Kasumi-1 (cell line): ENCODE measurements at places on chromosomes 3 and 15.

GRCh38 chr15:30870681-30871080 lies 33.0 kb upstream of the FAN1 start:
- DNase-seq: no peak

GRCh38 chr3:169964176-169964575 lies 2.4 kb upstream of the SEC62 start:
- DNase-seq: no peak

DNA sequence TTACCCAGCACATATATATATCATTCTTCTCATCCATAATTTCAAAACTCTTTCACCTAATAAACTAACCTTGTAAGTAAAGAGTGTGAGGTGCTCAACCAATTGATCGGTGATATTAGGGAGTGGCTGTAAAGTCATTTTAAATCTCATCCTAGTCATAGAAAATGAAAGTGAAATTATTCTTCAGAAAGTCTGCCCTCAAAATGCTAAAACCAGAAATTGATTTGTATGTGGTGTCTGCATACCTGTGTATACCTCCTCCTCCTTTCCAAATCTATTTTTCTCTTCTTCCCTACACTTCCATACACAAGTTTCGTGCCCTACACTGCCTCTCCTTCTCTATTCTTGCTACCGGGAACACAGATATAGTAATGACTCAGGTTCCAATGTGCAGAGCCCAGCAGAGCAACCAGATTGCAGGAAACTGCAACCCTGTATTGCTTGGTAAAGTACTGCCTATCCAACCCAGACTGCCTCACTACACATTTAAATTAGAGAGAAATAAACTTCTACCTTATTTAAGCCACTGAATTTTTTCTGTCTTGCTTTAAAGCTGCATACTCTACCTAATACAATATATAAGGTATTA lies 7.4 kb upstream of the TBC1D5 start:
- no peak for DNase-seq

DNA sequence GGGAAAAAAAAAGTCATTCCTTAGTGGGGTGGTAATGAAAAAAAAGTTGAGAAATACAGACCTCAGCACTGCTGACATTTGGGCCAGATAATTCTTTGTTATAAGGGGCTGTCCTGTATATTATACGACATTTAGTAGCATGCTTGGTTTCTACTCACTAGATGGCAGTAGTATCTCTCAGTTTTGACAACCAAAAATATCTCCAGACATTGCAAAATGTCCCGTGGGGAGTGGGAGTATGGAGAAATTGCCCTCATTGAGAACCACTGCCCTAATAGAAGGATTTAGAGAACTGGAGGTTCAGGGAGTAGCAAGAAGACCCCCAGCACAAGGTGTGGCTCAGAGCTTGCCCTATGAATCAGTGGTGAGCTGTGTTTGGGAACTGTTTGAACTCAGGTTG lies 28.6 kb upstream of the TEX264 start:
- peak; percentile 70 for DNase-seq

- no peak for DNase-seq
Measured at GRCh38 chr3:138135833-138136194, 3.6 kb upstream of the A4GNT start.

GRCh38 chr3:146093896-146094295 lies 67.1 kb downstream of the PLOD2 start:
- no peak for DNase-seq

- no peak for DNase-seq
Measured at GRCh38 chr3:128546646-128547045, 53.6 kb upstream of the GATA2 start.

- no peak for DNase-seq
Measured at GRCh38 chr3:54123003-54123775, 837 bp downstream of the CACNA2D3 start.

- DNase-seq: no peak
Measured at GRCh38 chr15:33135355-33135781, 59.1 kb downstream of the FMN1 start.

DNA sequence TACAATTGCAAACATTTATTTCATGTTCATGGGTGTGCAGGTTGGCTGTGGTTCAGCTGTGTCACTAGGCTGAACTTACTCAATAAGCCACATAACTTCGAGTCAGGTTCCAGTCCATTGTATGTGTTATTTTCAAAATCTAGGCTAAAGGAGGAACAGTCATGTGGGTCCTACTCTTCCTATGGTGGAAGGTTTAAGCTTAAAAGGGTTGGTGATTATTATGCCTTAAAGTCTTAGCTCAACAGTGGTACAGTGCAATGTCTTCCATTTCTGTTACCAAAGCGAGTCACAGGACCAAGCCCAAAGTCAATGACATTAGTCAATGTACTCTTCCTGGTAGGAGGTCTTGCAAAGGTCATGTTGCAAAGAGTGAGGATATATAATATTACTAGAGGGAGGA lies 78.2 kb downstream of the ATG7 start:
- DNase-seq: no peak

GRCh38 chr15:68488966-68489365 lies 57.0 kb upstream of the ITGA11 start:
- no peak for DNase-seq

DNA sequence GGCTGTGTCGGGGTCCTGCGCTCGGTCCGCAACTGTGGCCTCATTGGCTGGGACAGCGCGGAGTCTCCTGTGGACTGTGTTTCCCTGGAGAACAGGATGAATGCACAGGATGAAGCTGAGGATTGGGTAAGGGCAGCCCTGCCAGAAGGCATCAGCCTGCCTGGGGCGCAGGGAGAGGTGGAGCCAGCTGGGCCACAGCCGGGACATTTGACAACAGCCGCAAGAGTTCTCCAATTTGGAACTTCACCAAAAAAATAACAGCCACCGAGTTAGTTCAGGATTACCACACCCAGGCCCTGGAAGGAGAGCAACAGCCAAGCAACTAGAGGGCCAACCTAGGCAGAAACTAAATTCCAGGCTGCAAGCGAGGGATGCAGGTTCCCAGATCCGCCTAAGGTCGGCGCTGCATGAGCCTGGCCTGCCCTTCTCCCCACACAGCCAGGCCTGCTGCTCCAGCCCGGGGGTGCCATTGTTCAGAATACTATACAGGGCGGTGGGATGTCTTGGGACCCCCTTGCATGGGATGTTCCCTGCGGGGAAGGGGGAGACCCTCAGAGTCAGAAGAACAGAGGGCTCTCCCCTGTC lies 229.3 kb downstream of the OCA2 start:
- no peak for DNase-seq

GRCh38 chr3:194158942-194159439 lies 23.0 kb downstream of the HES1 start:
- no peak for DNase-seq

GRCh38 chr3:72429589-72430353 lies 418.5 kb downstream of the SHQ1 start:
- DNase-seq: no peak

- DNase-seq: no peak
Measured at GRCh38 chr3:136237961-136238649, 12.0 kb upstream of the PCCB start.

DNA sequence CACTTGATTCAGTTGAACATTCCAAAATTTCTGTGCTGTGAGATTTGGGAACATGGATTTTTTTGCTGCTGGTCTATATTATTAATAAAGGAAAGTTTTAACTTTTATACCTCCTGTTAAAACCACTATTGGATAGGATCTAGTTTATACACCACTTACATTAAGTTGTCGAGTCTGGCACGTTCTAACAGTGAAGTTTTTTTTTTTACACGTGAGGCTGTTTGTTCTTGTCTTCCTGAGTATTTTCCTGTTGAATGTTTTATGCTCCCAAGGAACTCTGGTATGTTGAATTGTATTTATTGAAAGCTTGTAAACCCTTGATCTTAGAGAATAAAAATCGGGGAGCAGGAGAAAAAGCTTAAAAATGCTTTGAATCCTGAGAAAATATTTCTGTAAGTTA lies 338.8 kb downstream of the RBMS3 start:
- DNase-seq: no peak

- no peak for DNase-seq
Measured at GRCh38 chr3:9441501-9442221, 44.2 kb downstream of the SETD5 start.

- no peak for DNase-seq
Measured at GRCh38 chr3:193996221-193996620, 139.7 kb upstream of the HES1 start.

GRCh38 chr15:60544581-60545264 lies 65.8 kb upstream of the ICE2 start:
- DNase-seq: no peak

DNA sequence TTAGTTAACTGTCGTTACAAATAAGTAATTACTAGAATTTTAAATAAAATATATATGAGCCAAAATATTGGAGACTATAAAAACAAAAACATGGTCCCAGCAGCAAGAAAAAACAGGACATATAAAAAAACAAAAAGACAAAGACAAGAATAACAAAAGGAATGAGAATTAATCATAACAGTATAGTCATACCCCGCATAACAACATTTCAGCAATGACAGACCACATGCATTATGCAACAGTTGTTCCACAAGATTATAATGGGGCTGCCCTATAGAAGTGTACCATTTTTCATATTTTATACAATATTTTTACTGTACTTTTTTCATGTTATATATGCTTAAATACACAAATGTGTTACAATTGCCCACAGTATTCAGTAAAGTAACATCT lies 5.6 kb downstream of the HLTF start:
- peak; percentile 30 for DNase-seq

DNA sequence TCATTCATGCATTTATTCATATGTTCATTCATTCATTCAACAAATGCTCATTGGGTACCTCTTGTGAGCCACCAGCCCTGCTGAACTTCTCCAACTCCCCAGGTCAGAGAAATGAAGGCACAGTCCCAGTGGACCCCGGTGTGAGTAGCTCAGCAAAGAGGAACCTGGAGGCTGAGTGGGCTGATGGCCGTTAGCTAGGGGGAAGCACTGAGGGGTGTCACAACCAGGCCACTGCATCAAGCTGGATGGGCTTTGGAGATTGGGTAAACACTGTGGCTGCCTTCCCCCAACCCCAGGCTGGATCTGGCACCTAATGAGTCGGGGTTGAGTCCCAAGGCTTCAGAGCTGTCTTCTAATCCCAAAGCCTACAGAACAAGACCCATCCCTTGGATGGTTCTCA lies 12.1 kb upstream of the ALAS1 start:
- peak; percentile 52 for DNase-seq

DNA sequence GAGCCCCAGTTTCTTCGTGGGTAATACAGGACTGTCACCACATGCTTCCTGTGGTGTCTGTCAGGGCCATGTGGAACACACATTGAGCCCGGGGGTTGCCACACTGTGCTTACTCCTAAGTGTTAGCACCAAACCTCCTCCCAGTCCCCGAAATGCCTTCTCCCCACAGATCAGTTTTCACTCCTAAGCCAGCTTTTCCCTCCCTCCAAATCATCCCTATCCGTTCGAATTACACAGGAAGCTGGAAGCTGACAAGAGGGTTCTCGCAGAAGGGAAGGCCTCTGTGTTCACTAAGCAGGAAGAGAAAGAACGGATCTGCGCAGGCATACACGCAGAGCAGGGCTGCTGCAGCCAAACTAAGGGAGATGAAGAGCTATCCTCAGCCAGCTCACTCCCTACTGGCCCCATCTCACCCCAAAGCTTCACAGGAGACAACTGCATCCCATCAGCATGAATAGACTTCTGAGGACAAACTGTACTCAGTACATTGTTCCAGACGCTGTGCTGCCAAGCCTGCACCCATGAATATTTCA lies 32.3 kb downstream of the XXYLT1 start:
- DNase-seq: no peak

- DNase-seq: no peak
Measured at GRCh38 chr3:184448321-184449160, 68.7 kb downstream of the CHRD start.

- no peak for DNase-seq
Measured at GRCh38 chr15:48986240-48986639, 22.5 kb upstream of the SHC4 start.

GRCh38 chr3:128016502-128016901 lies 35.7 kb upstream of the SEC61A1 start:
- DNase-seq: no peak

- no peak for DNase-seq
Measured at GRCh38 chr15:59165726-59166125, 40.9 kb upstream of the LDHAL6B start.

DNA sequence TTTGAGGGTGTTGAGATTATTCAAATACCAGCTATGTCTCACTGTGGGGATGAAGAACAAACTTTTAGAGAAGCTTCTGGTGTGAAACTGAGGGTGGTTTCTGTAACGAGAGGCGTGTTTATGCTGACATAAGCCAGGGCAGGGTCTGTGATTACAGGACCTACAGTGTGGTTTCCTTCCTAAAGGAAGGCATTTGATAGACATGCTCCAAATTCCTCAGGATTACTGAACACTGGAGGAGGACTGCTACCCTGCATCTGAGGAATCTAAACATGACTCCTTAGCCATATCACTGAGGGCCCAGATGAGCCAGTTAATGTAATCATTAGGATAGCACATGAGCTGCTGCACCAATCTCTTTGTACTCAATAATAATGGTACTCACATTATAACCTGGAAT lies 328.4 kb upstream of the UMPS start:
- no peak for DNase-seq

GRCh38 chr3:150362515-150363302 lies 45.4 kb upstream of the TSC22D2 start:
- DNase-seq: no peak

DNA sequence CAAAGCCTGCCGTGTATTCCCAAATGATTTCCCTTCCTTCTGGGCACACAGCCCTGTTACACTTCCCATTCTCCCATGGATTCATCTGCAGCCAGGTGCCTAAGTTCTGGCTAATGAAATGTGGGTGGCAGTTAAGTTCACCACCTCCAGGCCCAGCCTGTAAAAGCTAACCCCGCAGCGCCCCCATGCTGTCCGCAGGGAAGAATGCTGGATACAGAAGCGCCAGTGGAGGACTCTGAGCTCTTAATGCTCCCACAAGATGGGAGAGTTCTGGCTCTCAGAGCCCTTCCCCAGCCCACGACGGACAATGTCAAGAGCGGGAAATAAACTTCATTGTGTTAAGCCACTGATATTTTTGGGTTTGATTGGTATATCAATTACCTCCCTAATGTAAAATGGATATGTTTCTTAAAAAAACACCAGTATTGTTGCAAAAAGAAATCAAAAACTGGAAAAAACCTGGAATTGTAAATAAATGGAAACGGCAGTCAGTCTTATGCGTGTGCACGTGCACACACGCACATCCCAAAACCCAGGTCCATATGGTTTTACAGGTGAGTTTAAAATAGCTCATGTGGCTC lies 37.7 kb upstream of the FGD5 start:
- DNase-seq: peak; percentile 80

- DNase-seq: no peak
Measured at GRCh38 chr3:190546881-190547510, 33.1 kb downstream of the IL1RAP start.
